ENCODE measurements at places on chromosomes 5 and 9.

- no peak for DNase-seq
Measured at GRCh38 chr9:106728860-106729259, 134.1 kb upstream of the ZNF462 start.

- DNase-seq = no peak
Measured at GRCh38 chr5:163915481-163915961, 410.1 kb downstream of the MAT2B start.

- no peak for DNase-seq
Measured at GRCh38 chr5:127673117-127673800, 24.4 kb downstream of the CTXN3 start.

GRCh38 chr5:97525780-97526179, 342.7 kb upstream of the RIOK2 start:
- no peak for DNase-seq

- no peak for DNase-seq
Measured at GRCh38 chr9:114697951-114698351, 16.0 kb upstream of the TEX48 start.

DNA sequence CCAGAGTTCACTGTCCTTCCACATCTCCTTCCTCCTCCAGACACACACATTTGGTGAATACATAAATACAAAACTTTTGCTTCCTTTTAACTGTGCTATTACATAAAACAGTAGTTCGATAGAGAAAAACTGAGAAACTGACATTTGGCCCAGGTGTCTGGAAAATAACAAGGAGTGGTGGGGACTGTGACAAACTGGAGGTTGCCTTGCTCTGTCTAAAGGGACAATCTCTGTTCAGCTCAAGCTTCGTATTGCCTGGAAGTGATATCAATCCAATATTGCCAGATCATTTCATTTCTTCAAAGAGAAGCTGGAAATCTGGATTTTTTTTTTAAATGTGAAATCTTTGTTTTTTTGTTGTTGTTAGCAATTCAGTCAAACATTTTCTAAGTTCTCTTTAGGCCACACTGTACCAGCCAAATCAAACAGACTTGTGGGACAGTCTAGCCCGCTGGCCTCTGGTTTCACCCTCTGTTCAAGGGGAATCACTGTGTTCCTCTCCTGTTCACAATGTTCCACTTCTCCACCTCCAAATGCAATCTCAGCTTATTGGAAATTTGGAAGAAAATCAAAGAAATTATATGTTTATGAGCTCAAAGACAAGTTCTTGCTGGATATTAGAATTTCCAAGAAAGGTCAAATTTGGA, 612.5 kb downstream of the KIF4B start:
- DNase-seq = no peak
